ENCODE measurements at places on chromosomes 1 and 21.

DNA sequence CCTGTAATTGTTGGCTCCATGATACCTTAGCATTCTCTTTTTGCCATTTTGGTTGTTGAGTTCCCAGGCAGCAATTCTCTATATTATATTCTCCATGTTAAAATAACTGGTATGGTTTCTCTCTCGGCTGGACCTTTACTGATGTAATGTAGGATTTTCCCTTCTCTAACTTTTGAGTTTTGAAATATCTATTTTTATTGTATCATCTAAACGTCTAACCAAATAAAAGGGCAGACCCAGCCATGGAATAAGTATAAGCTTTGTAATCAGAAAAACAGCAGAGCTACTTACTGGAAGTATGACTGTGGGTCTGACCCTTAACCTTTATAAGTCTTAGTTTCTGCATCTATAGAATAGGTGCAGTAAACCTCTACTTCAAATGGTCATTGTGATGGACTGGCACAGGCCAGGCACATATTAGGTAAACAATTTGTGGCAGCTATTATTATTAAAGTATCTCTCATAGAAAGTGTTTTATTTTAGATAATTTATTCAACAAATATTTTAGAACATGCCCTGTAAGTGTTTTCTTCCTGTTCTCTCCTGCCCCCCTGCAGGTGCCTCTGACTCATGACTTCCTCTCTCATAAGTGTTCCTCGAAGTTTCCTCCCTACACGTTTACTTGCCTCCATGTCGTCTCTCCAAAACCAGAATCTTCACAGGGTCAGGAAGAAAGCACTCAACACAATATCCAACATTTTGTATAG lies 224.9 kb upstream of the FGGY start:
- DNase-seq = no peak

DNA sequence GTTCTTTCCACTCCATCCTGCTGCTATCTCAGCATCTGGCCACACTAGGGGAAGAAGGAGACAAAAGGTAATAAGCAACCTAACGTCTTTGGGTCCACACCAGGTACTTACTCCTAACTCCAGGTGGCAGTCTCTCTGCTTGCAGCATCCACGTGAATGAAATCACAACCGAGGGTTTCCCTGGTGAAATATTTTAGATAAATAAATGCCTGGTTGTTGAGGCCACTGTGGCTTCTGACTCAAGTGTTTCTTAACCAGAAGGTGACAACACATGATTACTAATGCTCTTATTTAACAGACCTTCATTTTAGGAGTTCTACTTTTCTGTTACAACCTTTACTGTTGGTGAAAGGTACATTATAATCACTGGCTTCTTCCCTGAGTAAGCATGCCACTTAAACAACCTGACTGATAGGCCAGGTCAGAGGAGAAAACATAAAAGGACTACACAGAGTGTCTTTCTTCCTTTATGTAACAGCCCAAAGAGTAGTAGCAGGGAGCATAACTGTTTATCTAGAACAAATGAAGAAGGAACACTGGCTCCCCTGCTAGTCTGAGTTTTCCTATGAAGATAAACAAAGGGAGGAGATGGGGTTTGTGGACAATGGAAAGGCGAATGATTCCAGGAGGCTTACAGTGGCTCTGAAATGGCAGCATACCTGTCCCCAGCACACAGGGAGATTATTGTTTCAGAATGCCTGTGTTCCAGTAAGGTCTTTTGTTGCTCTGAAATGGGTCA lies 59.9 kb downstream of the SYT6 start:
- no peak for DNase-seq

DNA sequence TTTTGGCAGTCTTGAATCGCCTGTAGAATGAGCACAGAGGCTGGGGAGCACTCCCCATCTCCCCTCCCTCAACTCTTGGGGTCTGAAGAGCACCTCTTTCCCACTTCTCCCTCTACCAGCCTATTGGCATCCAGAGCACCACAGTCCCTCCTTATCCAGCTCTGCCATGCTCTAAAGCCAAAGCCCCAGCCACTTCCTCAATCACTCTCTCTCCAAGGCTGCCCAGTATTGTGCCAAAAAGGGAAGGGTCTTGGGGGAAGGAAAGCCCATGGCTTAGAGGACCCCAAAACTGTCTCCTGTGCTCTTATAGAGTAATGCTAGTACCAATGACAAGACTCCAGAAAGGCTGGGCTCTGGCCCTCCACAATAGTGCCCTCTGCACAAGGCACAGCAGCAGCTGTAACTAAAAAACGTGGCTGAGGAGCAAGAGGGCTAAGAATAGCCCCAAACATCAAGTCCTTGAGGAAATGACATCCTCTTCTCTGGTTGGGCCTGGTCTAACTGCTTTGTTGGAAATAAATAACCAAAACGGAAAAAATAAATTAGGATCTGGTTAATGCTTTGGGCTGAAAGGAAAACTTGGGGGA lies 28.4 kb downstream of the SLC27A3 start:
- DNase-seq = no peak

GRCh38 chr21:26140164-26140579 lies 30.4 kb downstream of the APP start:
- no peak for DNase-seq

- DNase-seq = peak; percentile 32
Measured at GRCh38 chr1:53862507-53862906, 24.4 kb upstream of the NDC1 start.

DNA sequence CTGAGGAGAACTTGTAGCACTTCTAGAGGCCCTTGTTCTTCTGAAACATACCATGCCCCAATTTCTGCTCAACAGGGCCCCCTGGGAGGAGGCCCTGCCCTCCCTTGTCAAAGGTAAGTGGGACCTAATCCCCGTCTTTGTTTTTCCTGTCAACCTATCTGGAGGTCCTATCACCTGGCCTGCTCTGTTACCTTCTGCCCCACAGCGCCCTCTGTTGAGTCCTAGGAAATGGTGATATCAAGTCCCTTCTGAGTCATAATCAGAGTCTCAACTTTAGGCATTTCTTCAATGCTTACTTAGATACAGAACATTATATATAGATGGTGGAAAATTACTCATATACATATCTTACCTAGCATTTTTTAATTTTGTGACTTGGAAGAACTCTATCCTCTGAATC lies 28.2 kb upstream of the FCRL4 start:
- DNase-seq = no peak

- DNase-seq = no peak
Measured at GRCh38 chr1:111600886-111601386, 18.7 kb upstream of the RAP1A start.

DNA sequence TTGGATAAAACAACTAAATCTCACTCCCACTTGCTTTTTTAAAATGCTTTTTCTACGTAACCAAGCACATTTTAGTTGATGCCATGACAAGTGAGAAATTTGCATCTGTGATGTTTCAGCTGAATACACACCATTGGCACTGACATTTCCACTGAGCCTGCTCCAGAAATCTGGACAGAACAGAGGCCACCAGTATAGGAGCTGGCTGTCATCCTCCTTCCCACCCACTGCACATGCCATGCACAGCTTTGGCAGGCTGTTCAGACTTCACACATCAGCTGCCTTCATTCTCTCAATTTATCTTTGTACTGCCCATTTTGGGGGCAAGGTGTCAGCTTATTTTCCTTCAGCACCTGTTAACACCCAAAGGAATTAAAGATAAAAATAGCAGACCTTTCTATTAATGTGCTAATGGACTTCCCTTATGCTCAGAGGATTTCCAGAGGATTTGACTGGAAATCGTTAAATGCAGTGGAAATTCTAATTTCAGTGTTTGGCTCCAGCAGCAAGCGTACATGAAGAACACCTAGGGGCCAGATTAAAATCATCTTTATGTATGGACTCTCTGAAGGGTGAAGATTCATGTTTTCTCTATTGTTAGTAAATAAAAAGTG lies 12.9 kb upstream of the PODN start:
- peak; percentile 59 for DNase-seq

GRCh38 chr1:233170741-233171140 lies 124.8 kb downstream of the PCNX2 start:
- no peak for DNase-seq

DNA sequence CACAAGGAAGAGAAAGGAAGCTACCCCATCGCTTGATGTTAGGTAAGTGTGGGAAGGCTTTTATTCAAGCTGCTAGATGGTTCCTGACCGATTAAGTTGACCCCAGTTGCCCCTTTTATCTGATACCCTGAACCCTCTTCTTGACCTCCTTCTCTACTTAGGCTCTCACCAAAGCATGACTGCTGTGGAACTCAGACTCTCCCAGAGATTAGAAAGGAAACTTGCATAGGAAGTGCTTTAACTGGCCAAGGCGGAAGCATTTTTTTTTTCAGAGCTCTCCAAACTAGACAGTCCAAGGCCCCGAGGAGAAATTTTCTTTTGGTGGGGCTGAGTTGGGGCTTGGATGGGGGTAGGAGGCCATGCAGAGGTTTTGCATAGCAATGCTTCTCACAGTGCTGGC lies 101.3 kb upstream of the USP24 start:
- no peak for DNase-seq

- peak; percentile 62 for DNase-seq
Measured at GRCh38 chr1:47532921-47533792, 95.3 kb downstream of the FOXD2 start.

DNA sequence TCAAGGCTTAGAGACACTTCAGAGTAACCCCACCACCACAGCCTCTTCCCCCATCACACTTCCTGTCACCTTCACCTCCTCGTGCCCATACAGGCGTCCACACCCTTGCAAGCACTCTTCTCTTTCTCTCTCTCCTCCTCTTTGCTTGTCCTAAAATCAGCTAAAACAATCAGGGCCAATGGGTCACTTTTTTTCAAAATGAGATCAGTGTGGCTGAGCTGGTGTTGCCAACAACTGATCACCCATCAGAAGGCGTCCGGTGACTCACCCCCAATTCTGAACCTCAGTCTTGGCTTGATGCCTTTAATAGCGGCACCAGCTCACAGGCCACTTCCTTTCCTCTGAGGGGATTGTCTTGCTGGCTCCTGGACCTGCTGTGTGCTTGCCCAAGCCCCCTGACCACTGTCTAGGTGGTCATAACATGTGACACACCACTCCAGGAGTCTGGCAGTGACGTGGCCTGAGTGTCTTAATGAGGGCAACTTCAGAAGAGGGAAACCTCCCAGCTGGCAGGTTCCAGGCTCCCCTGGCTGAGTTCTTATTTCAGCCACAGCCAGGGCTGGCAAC lies 1.6 kb downstream of the DRAXIN start:
- no peak for DNase-seq

DNA sequence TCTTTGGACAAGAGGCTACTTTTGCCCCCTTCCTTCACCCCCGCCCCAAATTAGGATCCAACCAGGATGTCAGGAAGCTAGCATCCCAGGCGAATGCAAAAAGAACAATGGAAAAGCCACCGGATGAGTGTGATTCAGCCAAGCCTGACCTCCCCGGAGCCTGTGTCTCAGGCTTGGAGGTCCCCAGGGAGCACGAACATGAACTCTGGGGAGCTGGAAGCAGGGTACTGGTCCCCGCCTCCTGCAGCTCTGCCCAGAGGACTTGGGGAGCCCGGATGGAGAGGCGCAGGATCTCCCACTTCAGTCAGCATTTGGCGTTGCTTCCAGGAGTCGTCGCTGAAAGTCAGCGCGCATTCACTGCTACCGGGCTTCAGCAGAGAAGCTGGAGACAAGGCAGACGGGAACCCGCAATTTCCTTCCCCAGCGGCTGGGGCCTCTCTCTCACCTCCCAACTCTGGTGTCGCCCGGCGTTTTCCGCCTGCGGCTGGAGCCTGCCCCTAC lies 1.8 kb upstream of the TBX15 start:
- DNase-seq = no peak

DNA sequence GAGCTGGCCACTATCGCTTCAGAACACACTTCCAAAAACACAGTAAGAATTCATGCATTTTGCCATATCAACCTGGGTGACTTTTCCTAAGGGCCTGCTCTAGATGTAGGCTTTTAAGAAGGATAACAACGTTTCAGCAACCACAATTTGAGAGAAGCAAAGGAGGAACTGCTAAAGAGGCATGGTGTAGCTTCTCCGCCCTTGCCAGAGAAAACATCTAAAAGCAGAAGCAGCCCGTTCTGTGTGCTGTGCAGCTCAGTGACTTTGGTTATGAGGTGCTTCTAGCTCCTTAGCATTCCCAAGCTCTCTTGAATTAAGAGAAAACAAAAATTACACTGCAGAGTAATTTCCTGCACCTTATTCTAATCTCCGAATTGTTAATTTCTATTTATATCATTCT lies 2.7 kb downstream of the PER3 start:
- no peak for DNase-seq

DNA sequence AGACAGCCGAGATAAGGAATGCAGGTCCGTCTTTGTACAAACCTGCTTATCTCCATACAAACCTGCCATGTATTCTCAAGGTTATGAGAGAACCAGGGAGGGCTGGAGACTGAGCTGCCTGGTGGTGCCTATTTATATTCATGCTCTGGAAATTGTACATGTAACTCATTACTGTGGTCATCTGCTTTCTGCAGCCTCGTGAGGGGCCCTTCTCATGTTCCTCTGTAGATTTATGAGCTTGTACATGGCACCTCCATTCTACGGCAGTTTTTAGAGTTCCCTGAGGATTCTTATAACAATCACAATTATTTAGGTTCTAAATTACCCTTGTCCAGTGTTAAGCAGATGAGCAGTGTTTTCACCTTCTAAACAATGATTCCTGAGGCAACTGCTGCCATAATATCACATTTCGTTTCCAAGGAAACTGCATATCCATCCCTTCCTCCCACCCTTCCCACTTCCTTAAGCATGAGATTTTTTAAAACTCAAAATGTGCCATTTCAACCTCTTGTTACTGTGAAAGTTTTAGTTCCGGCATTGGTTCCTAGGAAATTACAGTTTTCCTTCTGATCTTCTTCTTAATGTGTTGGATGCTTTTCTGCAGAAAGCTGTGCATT lies 112.1 kb downstream of the ST6GALNAC3 start:
- DNase-seq = no peak

- no peak for DNase-seq
Measured at GRCh38 chr1:41475859-41476567, 8.5 kb downstream of the EDN2 start.

GRCh38 chr1:206883160-206883559 lies 14.1 kb upstream of the IL24 start:
- no peak for DNase-seq

DNA sequence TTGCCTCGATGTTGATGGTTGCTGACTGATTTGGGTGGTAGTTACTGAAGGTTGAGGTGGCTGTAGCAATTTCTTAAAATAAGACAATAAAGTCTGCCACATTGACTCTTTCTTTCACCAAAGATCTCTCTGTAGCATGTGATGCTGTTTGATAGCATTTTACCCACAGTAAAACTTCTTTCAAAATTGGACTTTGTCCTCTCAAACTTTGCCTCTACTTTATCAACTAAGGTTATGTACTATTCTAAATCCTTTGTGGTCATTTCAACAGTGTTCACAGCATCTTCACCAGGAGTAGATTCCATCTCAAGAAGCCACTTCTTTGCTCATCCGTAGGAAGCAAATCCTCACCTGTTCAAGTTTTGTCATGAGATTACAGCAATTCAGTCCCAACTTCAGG lies 93.2 kb downstream of the PHTF1 start:
- no peak for DNase-seq

GRCh38 chr1:63929106-63929478 lies 155.3 kb downstream of the ROR1 start:
- no peak for DNase-seq

- DNase-seq = no peak
Measured at GRCh38 chr1:151485685-151486255, 25.4 kb upstream of the CGN start.

GRCh38 chr1:93766451-93766850 lies 84.8 kb upstream of the BCAR3 start:
- DNase-seq = no peak

- DNase-seq = no peak
Measured at GRCh38 chr1:107132195-107132594, 8.6 kb upstream of the NTNG1 start.

- DNase-seq = no peak
Measured at GRCh38 chr1:168319691-168320090, 39.0 kb downstream of the TBX19 start.
